ENCODE measurements at places on chromosomes 2 and 18.

- no peak for DNase-seq
Measured at GRCh38 chr2:42076357-42077225, 28.8 kb downstream of the PKDCC start.

DNA sequence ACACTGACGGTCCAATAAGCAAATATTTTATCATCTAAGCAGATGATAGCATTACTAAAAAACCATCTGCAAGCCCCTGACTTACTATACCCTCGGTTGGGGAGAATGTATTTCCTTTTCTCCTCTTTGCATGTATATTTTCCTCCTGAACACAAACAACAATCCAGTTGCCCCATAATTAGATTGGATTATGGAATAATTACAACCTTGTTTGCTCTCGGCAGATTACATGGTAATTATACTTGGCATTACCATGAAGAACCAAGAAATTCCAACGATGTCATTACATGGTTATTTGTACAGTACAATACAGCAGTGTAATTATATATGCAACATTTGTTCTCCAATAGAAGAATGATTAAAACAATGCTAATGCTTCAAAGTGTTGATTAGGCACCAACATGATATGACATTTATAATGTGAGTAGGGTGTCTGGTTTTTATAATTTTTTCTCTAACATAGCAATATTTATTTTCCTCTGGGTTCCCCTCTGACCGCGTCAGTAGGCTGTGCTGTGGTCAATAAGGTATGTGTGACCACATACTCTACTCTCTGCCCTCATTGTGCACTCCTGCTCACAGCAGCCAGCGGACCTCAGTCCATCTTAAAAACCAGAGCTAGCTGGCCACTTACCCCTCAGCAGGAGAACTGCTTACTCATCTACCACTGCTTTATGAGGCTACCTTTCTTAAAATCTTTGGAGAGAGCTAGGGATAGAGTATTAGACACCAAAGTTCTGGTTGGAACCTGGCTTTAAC, 176.1 kb downstream of the INSIG2 start:
- no peak for DNase-seq

- no peak for DNase-seq
Measured at GRCh38 chr2:185130685-185131084, 532.4 kb downstream of the ZNF804A start.

DNA sequence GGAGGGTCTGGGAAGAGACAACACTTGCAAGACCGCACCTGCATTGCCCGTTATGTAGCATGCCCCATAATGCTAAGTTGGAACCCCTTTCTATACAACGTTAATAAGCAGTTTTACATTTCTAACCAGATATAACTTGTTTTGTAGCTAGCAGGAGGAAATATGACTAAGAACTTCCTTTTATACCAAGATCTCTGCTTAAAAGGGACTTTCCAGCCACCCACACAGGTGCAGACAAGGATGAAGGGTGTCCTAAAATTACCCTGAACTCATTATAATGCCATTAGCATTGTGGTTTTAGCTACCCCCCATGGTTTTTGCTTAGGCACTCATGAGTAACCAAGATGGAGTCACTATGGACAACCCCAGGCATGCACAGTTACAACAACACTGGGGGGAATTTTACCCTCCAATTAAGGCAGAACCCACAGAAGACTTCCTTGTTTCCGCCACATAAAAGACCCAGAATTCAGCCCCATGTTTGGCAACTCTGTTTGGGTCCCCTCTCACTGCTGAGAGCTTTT, 362.8 kb downstream of the CBLN2 start:
- DNase-seq = no peak

- no peak for DNase-seq
Measured at GRCh38 chr2:215657844-215658243, 222.0 kb upstream of the FN1 start.

GRCh38 chr2:119233326-119234020, 9.8 kb downstream of the STEAP3 start:
- DNase-seq = no peak

GRCh38 chr2:32430804-32431203, 74.0 kb downstream of the BIRC6 start:
- no peak for DNase-seq

DNA sequence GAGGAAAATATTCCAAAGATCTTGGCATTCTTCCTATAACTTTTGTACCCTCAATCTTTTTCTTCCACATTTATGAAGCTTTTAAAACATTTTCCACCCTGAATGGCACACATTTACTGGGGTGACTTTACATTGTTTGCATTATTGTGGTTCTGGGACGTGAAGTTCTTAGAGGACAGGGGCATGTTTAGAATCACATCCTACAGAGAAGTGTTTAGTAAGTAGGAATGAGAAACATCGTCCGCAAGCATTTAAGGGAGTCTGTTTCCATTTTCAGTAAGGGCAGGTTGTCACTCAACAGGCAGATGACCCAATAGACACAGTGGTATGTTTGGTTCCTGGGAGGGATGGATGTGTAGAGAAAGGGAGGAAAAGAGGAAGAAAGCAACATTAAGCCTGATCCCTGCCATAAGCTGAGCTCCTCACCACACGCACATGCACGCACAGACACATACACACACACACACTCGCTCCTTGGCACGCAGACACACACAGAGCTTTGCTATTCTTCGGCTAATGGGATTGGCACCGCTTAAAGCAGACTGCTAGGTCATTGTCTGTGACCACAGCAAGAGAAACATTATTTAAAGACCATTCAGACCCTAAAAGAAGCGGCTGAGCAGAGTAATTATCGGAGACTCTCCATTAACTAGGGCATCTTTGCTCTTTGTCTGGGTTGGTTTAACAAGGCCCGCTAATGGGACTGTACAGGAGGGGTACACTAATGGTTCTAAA, 14.2 kb upstream of the PLEKHM3 start:
- DNase-seq = no peak

DNA sequence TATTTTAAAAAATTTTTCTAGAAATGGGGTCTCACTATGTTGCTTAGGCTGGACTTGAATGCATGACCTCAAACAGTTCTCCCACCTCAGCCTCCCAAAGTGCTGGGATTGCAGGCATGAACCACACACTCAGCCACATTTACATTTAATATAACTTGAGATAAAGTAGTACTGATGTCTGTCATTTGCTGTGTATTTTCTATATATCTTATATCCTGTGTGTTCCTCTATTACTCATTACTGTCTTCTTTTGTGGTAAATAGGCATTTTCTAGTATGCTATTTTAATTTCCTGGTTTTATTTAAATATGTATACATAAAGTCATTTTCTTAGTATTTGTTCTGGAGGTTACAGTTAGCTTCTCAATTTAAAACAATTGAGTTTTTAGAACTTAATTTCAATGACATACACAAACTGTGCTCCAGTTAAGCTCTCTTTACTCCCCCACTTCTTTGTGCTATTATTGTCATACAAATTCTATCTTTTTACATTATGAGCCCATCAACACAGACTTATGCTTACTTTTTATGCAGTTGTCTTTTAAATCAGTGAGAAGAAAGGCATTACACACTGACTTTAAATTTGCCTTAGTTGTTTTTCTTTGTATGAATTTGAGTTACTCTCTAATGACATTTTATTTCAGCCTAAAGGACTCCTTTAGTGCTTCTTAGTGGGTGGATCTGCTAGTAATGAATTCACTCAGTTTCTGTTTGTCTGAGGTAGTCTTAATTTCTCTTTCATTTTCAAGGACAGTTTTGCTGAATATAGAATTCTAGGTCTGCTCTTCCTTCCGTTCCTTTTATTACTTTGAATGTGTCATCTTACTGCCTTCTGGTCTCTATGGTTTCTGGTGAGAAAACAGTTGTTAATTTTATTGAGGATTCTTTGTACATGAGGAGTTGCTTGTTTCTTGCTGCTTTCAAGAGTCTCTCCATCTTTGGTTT, 6.2 kb upstream of the INPP4A start:
- DNase-seq = peak; percentile 59

DNA sequence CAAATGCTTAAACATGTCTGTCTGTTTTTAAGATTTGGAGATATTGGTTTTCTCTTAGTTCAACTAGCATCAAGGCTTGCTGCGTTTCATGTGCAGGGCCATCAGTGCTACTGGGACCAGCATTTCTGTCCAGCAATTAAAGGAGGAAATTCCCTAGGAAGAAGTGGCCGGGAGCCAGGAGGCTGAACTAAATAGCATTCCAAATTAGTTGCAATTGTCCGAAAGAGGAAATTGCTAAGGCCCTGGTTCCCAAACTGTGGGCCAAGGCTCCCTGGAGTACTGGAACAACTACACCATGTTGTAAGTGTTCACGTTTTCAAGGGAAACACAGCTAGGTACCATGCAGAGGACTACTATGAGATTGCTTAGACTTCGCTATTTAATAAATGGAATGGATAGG, 257.9 kb downstream of the PTPRM start:
- no peak for DNase-seq

DNA sequence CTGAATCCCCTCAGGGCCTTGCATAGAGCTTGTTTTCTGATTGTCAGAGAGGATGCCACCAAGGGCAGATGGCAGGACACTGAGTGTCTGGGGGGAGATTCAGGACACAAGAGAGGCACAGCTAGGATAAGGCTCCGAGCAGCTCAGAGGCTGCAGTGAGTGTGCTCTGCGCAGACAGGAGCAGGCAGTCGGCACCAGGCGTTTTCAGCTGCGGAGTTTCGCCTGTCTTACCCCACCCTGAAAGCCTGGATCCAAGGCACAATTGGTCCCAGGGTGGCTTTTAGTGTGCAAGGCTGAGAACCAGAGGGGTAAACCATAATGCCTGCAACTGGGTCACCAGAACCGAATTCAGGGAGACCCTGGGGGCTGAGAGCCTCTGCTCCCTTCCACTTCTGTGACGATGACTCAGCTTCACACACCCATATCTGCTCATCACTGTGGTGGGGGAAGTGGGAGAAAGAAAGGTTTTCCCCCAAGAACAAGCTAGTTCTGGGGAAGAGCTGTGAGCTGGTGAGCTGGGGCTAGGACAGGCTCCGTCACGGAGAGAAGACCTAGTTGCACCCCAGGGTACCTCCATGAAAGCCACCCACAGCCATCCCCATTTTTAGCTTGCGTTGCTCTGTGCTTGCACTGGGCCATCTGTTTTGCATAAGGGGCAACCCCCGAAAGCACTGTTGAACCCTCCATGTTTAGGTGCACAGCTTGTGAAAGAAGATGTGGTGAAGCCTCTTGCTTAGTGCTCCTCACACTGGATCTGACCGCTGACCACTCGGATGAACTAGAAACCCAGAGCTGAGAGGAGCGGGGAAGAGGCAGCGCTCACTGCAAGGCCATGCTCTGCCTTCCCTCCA, 173.7 kb downstream of the CELF4 start:
- DNase-seq = no peak

GRCh38 chr2:102480285-102481195, 7.5 kb downstream of the SLC9A4 start:
- no peak for DNase-seq

DNA sequence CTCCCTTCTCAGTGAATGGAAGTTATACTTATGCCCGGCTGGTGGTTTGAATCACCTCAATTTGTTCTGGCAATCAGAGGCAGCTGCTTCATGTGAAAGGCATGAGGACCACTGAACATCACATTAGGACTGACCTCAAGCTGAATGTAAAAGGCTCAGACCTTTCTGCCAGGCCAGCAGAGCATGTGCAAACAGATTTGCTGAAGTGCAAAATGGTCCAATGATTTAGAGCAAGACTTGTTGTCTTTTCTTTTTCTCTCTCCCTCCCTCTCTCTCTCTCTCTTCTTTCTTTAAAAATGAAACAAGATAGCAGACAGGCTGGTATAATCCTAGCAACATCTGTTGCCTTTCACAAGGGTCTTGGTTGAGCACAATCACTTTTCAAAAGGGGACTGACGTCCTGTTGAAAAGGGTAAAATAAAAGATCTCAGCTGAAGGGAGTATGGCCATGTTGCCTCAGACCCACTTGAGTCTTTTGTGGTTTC, 13.3 kb upstream of the CDH7 start:
- no peak for DNase-seq

DNA sequence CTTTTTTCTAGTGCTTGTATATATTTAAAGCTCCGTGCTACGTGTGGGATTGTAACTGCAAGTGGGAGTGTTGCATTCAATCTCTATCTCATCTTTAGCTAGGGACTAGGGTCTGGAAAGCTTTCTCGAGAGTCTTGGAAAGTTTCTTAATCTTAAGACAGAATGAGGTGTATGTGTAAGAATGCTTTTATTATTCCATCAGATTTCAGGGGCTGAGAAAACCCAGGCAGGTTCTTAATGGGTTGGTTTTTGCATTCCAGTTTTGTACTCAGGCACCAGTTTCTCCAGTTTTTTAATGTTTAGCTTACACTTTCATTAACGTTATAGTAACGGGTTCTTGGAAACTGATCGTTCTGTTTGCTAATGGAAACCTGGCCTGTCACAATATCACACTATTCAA, 20.3 kb downstream of the MRPL19 start:
- DNase-seq = no peak

DNA sequence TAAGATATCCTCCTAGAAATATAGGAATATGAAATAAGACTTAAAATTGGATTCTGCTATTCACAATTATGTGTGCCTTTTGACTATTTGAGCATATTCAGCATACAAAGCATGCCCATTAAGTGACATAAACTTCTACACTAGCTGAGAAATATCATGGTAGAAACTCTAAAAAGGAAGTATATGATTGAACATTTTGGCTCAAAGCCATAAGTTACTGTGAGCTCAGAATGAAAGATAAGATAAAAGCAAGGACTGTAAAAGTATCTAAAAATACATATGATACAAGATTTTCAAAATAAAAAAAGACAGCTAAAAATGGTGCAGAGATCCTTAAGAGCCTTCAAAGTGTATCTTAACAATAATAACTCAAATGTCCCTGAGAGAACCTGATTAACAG, 340.5 kb upstream of the SLC39A10 start:
- no peak for DNase-seq

GRCh38 chr2:203164311-203164935, 74.4 kb upstream of the CYP20A1 start:
- no peak for DNase-seq

DNA sequence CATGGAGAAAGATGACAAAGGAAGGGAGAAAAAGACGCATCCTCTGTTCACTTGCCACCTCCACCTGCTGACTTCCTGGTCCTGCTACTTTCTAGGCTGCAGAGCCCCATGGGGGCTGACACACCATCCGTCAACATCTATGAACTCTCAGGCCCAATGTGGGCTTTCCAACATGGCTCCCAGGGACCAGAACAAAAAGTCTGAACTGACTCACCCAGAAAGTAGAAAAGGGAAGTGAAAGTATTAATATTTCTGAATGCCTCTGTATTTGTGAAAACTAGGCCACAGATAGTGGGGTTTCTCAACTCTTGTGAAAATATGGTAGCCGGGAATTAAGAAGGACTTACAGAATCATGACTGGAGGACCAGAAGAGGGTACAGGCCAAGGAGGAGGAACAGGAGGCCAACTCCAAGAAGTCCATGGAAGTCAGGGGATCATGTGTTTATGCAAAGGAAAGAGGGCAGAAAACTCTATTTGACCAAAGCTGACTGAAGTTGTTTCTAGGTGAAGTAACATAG, 123.1 kb upstream of the CAB39 start:
- peak; percentile 10 for DNase-seq

- no peak for DNase-seq
Measured at GRCh38 chr2:2597712-2598111, 266.6 kb upstream of the MYT1L start.

All from CD4-positive, alpha-beta T cell treated with Interleukin-12 subunit alpha and Interleukin-12 subunit beta, for 1 hour (primary cell).